ENCODE measurements at places on chromosomes 12 and 14. TPM values are rescaled to one million over a fixed set of nuclear protein-coding genes. Genes with fewer than 3 reads are reported as not detected.

VRTN gene
- not detected for total RNA-seq

AQP6 gene
- total RNA-seq, result not detected

PIK3C2G gene
- 0.15 TPM for total RNA-seq

DNA sequence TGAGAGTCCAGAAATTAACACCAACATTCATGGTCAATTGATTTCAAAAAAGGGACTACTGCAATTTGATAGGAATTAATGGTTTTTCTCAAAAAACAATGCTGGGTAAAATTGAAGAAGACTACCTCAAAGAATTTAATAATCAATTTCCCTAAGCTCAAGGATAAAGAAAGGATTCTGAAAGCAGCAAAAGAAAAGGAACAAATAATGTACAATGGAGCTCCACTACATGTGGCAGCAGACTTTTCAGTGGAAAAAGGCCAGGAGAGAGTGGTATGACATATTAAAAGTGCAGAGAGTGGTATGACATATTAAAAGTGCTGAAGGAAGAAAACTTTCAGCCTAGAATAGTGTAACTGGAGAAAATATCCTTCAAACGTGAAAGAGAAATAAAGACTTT is 15.6 kb upstream of the TAS2R43 start:
- no peaks in the 10 kb centered on the region for H3K36me3 ChIP-seq
- H3K27me3 ChIP-seq, result no peaks in the 10 kb centered on the region
- no peak overlapping the region for H3K4me3 ChIP-seq
- H3K27ac ChIP-seq, result no peak overlapping the region
- H3K4me1 ChIP-seq, result no peaks in the 10 kb centered on the region
- DNase-seq, result no peak

- no peaks in the 10 kb centered on the region for H3K27me3 ChIP-seq
- H3K4me3 ChIP-seq, result no peak overlapping the region
- DNase-seq, result no peak
- H3K36me3 ChIP-seq, result no peaks in the 10 kb centered on the region
Measured at GRCh38 chr12:46490635-46491034, 118.1 kb upstream of the SLC38A2 start.

- H3K4me1 ChIP-seq, result no peaks in the 10 kb centered on the region
- no peaks in the 10 kb centered on the region for H3K36me3 ChIP-seq
- no peak overlapping the region for H3K4me3 ChIP-seq
- no peak overlapping the region for H3K27ac ChIP-seq
- DNase-seq, result no peak
Measured at GRCh38 chr14:45258073-45258472, 5.1 kb upstream of the MIS18BP1 start.

DNA sequence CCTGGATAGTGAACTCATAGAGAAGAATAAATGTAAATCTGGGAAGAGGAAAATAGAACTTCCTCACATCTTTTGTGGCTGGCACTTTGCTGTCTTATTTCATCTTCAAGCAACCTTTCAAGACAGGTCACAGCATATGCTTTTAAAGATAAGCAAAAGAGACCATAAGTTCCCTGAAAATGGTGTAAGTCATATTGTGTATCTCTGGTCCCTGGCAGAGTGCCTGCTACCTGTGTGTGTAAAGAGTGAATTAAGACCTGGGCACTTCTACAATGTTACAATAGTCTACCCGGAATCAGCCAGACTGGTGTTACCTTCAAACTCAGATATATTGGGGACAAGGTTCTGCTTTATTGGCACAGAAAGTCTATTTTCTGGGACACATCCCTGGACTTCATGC is 168.8 kb downstream of the SLC2A13 start:
- no peak for DNase-seq
- no peaks in the 10 kb centered on the region for H3K36me3 ChIP-seq
- no peaks in the 10 kb centered on the region for H3K27me3 ChIP-seq
- no peak overlapping the region for H3K4me3 ChIP-seq
- no peak overlapping the region for H3K27ac ChIP-seq

DNA sequence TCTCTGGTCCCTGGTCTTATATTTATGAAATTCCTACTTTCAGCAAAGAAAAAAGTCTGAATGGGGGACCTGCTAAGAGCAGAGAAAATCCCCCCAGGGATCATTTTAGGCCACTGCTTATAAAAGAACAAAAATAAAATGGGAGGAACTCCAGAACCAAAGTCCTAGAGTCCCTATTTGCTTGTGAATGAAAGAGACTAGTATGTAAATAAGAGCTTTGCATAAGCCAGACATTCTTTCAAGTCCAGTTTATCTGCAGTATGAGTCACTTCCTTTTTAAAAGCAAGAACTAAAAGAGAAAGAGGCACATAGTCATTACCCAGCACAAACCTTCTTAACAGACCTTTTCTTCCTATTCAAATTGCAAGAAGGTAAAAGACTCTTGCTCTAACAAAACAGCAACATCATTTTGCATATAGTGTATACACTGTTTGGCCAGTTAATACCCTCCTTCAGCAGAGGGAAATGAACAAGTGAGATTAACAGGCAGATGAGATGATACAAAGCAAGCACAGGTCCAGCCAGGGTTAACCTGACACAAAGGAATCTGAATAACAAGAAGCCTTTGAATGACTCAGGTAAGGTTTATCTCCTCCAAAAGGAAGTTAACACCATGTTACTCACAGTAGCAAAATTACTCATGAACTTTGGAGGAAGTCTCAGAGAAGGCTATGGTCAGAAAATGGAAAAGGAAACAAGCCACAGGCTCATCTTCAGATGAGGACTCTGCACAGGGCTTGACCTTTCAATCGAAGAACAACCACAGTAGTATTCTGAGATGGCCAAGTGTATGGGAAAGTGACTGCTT is 87.3 kb downstream of the PHLDA1 start:
- no peak overlapping the region for H3K4me3 ChIP-seq
- no peaks in the 10 kb centered on the region for H3K27me3 ChIP-seq
- H3K4me1 ChIP-seq, result peaks cover 5% of the 10 kb centered on the region
- peak overlapping the region; percentile 99 for H3K27ac ChIP-seq

- H3K27me3 ChIP-seq, result no peaks in the 10 kb centered on the region
- no peak for DNase-seq
- peaks cover 3% of the 10 kb centered on the region for H3K4me1 ChIP-seq
- H3K27ac ChIP-seq, result no peak overlapping the region
Measured at GRCh38 chr12:75666126-75666938, 154.9 kb upstream of the KRR1 start.

- peak; percentile 82 for DNase-seq
- H3K27ac ChIP-seq, result peak overlapping the region; percentile 83
- H3K4me1 ChIP-seq, result no peaks in the 10 kb centered on the region
- H3K4me3 ChIP-seq, result peak overlapping the region; percentile 35
- no peaks in the 10 kb centered on the region for H3K27me3 ChIP-seq
Measured at GRCh38 chr12:1605129-1606020, 11.0 kb upstream of the FBXL14 start.

GRCh38 chr14:78310272-78310671 is 140.1 kb downstream of the NRXN3 start:
- no peak for DNase-seq
- no peaks in the 10 kb centered on the region for H3K36me3 ChIP-seq
- peaks cover 2% of the 10 kb centered on the region for H3K27me3 ChIP-seq
- H3K4me3 ChIP-seq, result no peak overlapping the region
- no peaks in the 10 kb centered on the region for H3K4me1 ChIP-seq

- no peaks in the 10 kb centered on the region for H3K4me1 ChIP-seq
- H3K27me3 ChIP-seq, result no peaks in the 10 kb centered on the region
- H3K36me3 ChIP-seq, result peaks cover 9% of the 10 kb centered on the region
- no peak within 1 kb of the TSS for H3K4me3 ChIP-seq
- no peak within 1 kb of the TSS for H3K27ac ChIP-seq
- DNase-seq, result peak; percentile 87
Measured at GRCh38 chr12:6647083-6647604, at the start of gene ACRBP. Gene ACRBP (minus strand): TSS chr12:6647432. CDS start chr12:6647366, 66 bp downstream.

DNA sequence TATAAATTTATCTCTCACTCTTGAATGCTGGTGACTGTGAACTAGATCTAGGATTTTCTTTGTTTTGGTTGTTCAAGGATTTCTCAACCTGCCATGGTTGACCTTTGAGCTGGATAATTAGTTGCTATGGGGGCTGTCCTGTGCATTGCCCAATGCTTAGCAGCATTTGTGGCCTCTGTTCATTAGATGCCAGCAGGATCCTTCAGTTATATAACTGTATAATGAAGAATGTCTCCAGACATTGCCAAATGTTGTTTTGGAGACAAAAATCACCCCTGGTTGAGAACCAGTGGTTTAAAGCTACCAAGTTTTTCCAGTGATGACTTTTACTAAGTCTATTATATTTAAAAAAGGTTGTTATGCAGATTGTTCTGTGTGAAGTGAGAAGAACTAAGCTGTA is 147.9 kb upstream of the STXBP6 start:
- H3K4me3 ChIP-seq, result no peak overlapping the region
- DNase-seq, result no peak
- no peaks in the 10 kb centered on the region for H3K4me1 ChIP-seq

- DNase-seq, result peak; percentile 54
- H3K27me3 ChIP-seq, result no peaks in the 10 kb centered on the region
- peaks cover 7% of the 10 kb centered on the region for H3K4me1 ChIP-seq
Measured at GRCh38 chr12:93115646-93116045, 186.6 kb upstream of the EEA1 start.

GRCh38 chr14:68662392-68662791 is 130.5 kb downstream of the ZFP36L1 start:
- no peak for DNase-seq
- H3K27me3 ChIP-seq, result no peaks in the 10 kb centered on the region
- no peaks in the 10 kb centered on the region for H3K36me3 ChIP-seq
- no peak overlapping the region for H3K27ac ChIP-seq
- no peak overlapping the region for H3K4me3 ChIP-seq
- peaks cover 5% of the 10 kb centered on the region for H3K4me1 ChIP-seq
